ENCODE measurements at places on chromosomes 5 and 9. TPM values are rescaled to one million over a fixed set of nuclear protein-coding genes. Genes with fewer than 3 reads are reported as not detected.

RMI1 gene
- 5.3 TPM for total RNA-seq

TERT gene
- 0.85 TPM for total RNA-seq

SHC3 gene
- total RNA-seq: 5.3 TPM

ZNF79 gene
- 12.8 TPM for total RNA-seq

GPRIN1 gene
- 0.53 TPM for total RNA-seq

MED7 gene
- 13.2 TPM for total RNA-seq

All from sciatic nerve (tissue), 2 donors.